ENCODE measurements at places on chromosomes 1 and 21. TPM values are rescaled to one million over a fixed set of nuclear protein-coding genes. Genes with fewer than 3 reads are reported as not detected.

DNA sequence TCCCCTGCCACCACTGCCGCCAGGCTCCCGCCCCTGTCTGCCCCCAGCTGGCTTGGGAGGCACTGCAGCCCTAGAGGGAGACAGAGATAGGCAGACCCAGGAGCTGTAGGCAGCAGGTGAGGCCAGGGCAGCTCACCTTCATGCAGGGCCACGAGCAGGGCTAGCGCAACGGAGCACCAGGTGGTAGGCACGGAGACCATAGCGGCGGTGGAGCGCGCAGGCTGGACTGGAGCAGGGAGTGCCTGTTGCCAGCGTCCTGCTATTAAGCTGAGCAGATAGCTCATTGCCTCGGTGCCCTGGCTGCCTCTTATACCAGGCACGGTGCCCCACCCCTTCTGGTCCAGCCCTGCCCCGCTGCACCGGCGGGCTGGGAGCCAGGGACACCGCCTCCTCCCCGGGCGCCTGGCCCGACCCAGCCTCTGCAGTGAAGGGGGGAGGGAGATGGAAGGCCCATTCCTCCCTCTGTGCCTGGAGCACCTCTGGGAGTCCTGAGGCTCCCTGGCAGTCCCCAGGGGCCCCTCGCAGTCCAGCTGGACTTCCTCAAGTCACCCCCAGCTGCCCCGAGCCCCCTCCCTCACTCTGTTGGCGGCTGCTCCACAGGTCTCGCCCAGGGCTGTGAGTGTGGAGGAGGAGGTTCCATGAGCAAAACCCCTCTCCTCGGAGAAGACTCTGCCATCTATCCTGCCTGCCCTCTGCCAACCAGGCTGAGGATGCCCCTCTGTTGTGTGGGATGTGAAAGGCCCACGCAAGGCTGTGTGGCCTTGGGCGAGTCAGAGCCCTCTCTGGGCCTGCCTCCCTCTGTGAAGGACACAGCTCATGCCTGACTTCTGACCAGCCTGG, at the start of gene EDN2:
Gene EDN2, minus strand, starts transcription at position 282 of the 840 bp plus-strand sequence. Its CDS starts 82 bp downstream, at position 200.
- DNase-seq = peak; percentile 78

DNA sequence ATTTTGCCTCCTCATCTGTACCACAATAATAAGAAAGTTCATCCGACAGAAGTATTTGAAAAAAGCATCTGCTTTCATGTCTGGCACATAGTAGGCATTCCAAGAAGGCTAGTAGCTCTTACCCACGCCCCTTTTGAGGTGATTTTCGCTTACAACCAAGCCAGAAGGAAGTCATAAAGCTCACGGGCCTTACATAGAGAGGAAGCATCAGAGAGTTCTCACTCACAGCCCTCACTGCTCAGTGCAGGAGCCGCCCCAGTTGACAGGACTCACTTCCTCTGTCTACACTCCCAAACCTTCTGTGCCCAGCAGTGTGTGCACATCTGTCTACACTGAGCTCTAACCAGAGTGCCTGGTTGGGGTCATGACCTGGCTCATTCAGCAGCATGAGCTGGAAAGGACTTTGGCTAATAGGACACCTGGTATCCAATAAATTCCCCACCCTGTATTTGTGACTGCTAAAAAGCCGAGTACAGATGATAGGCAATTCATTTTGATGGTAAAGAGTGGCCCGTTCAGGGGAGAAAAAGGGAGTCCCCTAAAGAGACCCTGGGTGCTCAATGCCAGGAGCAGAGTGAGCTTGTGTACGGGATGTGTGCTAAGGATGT, 36.8 kb upstream of the DUSP10 start:
- DNase-seq = no peak

GRCh38 chr1:200831091-200831490, 41.7 kb upstream of the GPR25 start:
- no peak for DNase-seq

Gene MTARC2
- total RNA-seq = 27.4 TPM

Gene NDUFS5
- 776 TPM for total RNA-seq

Gene NTMT2
- 5.3 TPM for total RNA-seq
